NCI-H146 (cell line): ENCODE measurements at places on chromosomes 2 and 18.

GRCh38 chr2:54708584-54709335 is 14.7 kb upstream of the EML6 start:
- DNase-seq, result no peak

- DNase-seq, result no peak
Measured at GRCh38 chr2:170715932-170716777, 1.0 kb downstream of the SP5 start.

DNA sequence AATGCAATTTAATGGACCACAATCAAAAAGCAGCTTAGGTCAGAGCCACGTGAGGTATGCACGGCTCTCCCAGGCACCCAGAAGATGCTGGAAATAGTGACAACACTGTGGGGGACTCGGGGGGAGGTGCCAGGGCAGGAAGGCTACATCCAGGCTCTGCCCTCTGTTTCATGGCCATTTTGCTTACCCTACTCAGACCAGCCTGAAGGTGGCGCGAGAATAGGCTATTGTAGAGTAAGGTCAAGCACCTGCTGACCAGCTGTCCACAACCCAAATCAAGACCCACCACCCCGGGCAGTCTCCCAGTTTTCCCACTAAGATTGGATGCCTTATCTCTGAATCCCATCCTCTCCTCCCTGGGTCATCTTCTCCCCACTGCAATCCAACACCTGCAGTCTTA is 115.7 kb downstream of the VIT start:
- DNase-seq, result no peak

DNA sequence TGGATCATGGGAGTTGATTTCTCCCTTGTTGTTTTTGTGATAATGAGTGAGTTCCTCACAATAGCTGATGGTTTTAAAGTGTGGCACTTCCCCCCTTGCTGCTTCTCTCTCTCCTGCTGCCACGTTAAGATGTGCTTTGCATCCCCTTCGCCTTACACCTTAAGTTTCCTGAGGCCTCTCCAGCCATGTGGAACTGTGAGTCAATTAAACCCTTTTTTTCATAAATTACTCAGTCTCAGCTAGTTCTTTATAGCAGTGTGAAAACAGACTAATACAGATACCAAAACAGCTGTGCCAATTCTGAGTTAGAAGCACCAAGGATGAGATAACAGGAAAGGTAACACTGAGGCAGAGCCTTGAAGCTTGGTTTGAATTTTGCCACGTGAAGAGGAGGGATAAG is 44.7 kb downstream of the ITSN2 start:
- no peak for DNase-seq
